ENCODE measurements at places on chromosomes 16 and 17. TPM values are rescaled to one million over a fixed set of nuclear protein-coding genes. Genes with fewer than 3 reads are reported as not detected.

SRL gene
- total RNA-seq, result not detected

BCO1 gene
- total RNA-seq, result not detected

DNAH2 gene
- total RNA-seq, result not detected

CA10 gene
- not detected for total RNA-seq

CDRT15 gene
- total RNA-seq, result not detected

SLFN12 gene
- 19.4 TPM for total RNA-seq

C17orf67 gene
- total RNA-seq, result 3.0 TPM

KIF18B gene
- total RNA-seq, result 55.2 TPM

ITGB4 gene
- 0.91 TPM for total RNA-seq

APPBP2 gene
- total RNA-seq, result 31.1 TPM

DHX58 gene
- 80.6 TPM for total RNA-seq

KRT33A gene
- not detected for total RNA-seq

YPEL3 gene
- total RNA-seq, result 51.4 TPM

ACE gene
- total RNA-seq, result 16.0 TPM

KRT40 gene
- total RNA-seq, result not detected

TMEM238L gene
- total RNA-seq, result not detected

PMFBP1 gene
- total RNA-seq, result 1.4 TPM

All from T-helper 1 cell treated with Interleukin-12 subunit alpha and Interleukin-12 subunit beta and Interleukin-4 antibody, amounts not matched to agents 30 ng/mL and 1 ng/mL, for 36 hours (primary cell).